LHCN-M2 (cell line): ENCODE measurements at places on chromosomes 12 and 14.

GRCh38 chr14:95255487-95255886, 64.2 kb downstream of the CLMN start:
- DNase-seq, result no peak

DNA sequence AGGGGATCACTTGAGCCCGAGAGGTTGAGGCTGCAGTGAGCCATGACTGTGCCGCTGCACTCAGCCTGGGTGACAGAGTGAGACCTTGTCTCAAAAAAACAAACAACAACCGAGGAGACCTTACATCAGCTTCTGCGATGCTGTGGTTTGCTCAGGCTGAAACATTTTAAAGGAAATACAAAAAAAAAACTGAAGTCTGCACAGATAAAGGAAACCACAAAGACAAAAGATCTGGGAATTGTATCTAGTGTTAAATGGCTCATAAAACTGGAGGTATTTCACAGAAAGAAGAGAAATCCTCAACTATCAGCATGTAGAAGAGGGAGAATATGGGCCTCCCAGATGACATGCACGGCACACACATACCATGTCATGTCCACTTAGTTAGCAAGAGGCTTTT, 60.3 kb upstream of the VPS33A start:
- DNase-seq, result no peak

DNA sequence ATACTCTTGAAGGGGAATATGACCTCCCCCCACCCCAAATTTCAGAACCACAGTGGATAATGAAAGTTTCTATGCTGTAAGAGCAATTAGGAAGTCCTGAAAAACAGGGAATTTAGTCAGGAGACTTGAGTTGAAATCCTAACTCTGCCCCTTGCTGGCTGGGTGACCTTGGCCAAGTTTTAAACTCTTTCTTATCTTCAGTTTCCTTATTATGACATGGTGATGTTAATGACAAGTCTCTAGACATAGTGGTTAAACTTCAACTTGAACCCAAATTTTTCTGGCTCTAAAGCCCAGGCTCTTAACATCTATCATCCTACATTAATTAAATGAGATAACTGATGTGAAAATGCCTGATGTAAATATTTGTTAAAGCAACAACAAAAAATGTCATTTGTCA, 325.9 kb downstream of the APAF1 start:
- DNase-seq, result no peak

GRCh38 chr14:104680056-104680805, 9.2 kb upstream of the INF2 start:
- DNase-seq, result peak; percentile 80

DNA sequence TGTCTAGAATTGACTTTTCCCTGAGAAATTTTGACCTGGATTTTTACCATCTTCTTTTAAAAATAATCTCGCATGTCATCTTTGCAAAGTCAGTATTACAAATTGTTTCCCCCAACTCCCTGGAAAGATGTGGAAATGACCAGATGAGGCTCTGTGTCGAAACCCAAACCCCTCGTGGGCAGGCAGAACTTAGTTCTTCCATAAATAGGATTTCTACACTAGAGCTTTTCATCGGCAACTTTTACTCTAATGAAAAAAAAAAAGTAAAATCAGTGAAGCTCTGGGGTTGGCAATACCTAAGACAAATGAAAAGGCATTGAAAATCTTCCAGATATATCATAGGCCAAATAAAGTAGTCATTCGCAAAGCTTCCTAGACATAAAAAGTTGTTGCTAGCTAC, 17.0 kb downstream of the SSPN start:
- DNase-seq, result no peak
